Gastrocnemius medialis (tissue), 4 donors: ENCODE measurements at places on chromosomes 2 and 18. TPM values are rescaled to one million over a fixed set of nuclear protein-coding genes. Genes with fewer than 3 reads are reported as not detected.
A peak's percentile ranks its signal among the peaks of the same experiment; 100 is the strongest.

DNA sequence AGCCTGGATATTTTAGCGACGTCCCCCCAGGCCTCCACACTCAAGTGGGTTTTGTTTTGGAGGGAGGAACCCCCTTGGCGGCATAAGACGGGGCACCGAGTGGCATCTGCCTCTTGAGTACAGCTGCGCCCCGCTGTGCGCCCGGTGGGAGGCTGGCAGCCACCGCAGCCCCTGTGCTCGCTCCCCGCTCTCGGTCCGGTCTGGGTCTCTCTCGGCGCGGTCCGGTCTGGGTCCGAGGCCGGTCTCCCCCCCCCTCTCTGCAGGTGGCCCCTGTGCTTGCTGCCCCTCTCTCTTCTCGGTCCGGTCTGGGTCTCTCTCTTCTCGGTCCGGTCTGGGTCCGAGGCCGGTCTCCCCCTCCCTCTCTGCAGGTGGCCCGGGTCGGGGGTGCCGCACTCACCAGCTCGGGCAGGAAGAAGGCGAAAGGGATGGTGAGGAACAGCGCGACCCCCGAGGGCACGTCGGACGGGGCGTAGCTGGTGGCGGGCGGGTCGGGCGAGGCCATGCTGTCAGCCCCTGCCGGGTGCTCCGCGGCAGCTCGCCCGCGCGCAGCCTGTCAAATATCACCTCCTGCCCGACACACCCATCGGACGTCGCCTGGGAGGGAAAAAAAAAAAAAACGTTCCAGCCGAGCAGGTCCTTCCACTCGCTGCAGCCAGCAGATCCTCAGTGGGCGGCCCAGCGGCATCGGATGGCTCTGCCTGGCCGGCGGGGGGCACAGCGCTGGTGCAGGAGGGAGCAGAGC is at the start of gene MALL:
Gene MALL (minus strand): TSS at position 532 of the 742 bp plus-strand sequence. CDS start 30 bp downstream, at position 502.
- no peak for DNase-seq
- peaks cover 12% of the 10 kb centered on the region for H3K4me1 ChIP-seq
- no peak within 1 kb of the TSS for H3K27ac ChIP-seq
- H3K4me3 ChIP-seq, result peak within 1 kb of the TSS; percentile 55

- H3K4me1 ChIP-seq, result no peaks in the 10 kb centered on the region
- H3K27me3 ChIP-seq, result no peaks in the 10 kb centered on the region
- no peak overlapping the region for H3K4me3 ChIP-seq
- no peak overlapping the region for H3K27ac ChIP-seq
These were observed 203.8 kb upstream of the CDH7 start for GRCh38 chr18:65547046-65547445.

DNA sequence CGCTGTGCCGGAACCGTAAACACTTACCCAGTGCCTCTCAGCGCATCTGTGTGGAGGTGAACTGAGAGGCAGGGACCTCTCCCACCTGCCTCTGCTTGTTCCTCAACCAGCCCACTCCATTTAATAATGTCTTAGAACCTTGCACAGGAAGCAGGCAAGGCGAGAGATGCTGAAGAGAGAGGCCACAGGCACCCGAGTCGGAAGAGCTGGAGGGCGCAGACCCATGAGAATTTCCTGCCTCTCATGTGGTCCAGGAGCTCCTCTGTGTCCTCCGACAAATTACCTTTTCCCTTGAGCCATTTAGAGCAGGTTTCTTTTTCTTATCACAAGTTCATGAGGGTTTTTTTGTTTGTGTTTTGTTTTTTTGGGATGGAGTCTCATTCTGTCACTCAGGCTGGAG is 4.9 kb upstream of the RFX8 start:
- DNase-seq, result no peak
- no peaks in the 10 kb centered on the region for H3K27me3 ChIP-seq
- H3K27ac ChIP-seq, result no peak overlapping the region
- H3K4me3 ChIP-seq, result no peak overlapping the region

DNA sequence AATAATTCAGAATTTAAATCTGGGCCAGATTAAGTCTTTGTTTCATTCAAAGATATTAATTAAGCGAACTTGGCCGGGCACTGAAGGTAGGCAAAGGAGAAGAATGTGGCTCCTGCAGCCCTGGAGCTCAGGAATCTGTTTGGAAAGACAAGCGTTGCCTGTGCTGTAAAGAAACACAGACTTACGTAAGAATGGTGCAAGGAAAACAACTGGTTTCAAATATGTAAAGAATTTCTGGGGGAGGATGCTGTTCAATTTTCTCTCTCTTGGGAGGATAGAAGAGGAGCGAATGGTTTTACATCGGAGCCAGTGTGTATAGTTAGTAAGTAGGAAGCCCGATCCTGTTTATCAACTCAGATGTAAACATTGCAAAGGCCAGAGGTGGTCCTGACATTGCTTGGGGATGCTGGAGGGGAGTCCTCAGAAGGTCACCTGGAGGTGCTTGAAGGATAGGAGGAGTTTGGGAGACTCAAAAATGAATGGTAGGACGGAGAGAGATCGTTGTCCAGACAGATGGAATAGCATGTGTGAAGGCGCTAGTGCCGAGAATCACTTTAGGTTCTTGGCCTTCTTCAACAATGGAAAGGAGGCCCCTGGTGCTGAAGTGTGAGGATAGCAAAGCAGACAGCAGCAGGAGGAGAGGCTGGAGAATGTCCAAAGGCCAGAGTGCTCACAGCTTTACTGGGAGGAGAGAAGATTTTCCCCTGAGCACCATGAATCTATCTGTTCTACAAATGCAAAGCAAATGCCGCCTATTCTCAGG is 456.1 kb downstream of the LPIN1 start:
- H3K27ac ChIP-seq, result no peak overlapping the region
- H3K27me3 ChIP-seq, result no peaks in the 10 kb centered on the region
- H3K4me1 ChIP-seq, result no peaks in the 10 kb centered on the region
- no peak for DNase-seq

GRCh38 chr2:223541546-223541945 is 60.6 kb downstream of the SCG2 start:
- H3K36me3 ChIP-seq, result no peaks in the 10 kb centered on the region
- no peak overlapping the region for H3K27ac ChIP-seq
- H3K27me3 ChIP-seq, result no peaks in the 10 kb centered on the region
- DNase-seq, result no peak
- peaks cover 12% of the 10 kb centered on the region for H3K4me1 ChIP-seq
- H3K4me3 ChIP-seq, result no peak overlapping the region

- peaks cover 3% of the 10 kb centered on the region for H3K27me3 ChIP-seq
- H3K4me1 ChIP-seq, result no peaks in the 10 kb centered on the region
- peak overlapping the region; percentile 53 for H3K4me3 ChIP-seq
- no peaks in the 10 kb centered on the region for H3K36me3 ChIP-seq
- peak; percentile 53 for DNase-seq
These were observed 64.0 kb upstream of the HNRNPA3 start for GRCh38 chr2:177148477-177149154.

GRCh38 chr2:108074946-108075345 is 88.6 kb downstream of the SLC5A7 start:
- no peaks in the 10 kb centered on the region for H3K27me3 ChIP-seq
- no peaks in the 10 kb centered on the region for H3K4me1 ChIP-seq
- no peak overlapping the region for H3K27ac ChIP-seq
- H3K4me3 ChIP-seq, result no peak overlapping the region

GRCh38 chr2:159553727-159554126 is 62.6 kb downstream of the BAZ2B start:
- no peaks in the 10 kb centered on the region for H3K27me3 ChIP-seq
- H3K36me3 ChIP-seq, result no peaks in the 10 kb centered on the region
- H3K4me3 ChIP-seq, result no peak overlapping the region
- DNase-seq, result no peak

DNA sequence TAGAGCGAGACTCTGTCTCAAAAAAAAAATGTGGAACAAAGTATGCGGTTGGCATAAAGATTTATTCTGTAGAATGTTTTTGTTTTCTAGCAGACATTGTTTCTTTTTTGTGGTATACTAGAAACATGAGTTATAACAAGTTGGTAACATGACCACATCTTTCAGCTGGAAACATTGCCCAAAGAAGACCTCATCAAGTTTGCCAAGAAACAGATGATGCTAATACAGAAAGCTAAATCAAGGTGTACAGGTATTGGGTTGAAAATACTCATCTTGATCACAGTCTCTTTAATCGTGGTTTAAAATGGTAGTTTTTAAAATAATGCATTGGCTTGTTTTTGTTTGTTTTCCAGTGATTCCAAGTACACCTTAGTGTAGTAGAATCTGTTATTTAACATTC is 1.9 kb downstream of the GCC2 start:
- H3K27me3 ChIP-seq, result no peaks in the 10 kb centered on the region
- DNase-seq, result no peak
- H3K4me1 ChIP-seq, result peaks cover 13% of the 10 kb centered on the region
- no peak overlapping the region for H3K4me3 ChIP-seq

- no peak overlapping the region for H3K27ac ChIP-seq
- H3K4me1 ChIP-seq, result no peaks in the 10 kb centered on the region
- H3K36me3 ChIP-seq, result no peaks in the 10 kb centered on the region
These were observed 543.6 kb downstream of the PLCL1 start for GRCh38 chr2:198347946-198348345.

DNA sequence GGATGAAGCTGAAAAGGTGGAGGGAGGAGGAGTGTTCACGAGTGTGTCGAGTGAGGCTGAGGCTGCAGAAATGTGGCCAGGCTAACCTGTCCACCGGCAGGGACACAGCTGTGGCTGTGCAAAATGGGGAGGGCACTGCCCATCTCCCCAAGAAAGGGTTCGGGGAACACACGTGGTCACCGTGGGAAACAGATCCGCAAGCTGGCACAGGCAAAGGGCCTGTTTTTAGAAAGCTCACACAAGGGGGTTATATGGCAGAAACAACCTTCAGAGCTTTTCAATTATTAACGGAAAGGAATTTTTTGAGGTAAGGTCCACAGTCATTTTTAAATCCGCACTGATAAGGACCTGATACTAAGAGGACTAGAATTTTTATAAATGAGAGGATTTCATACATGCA is 35.7 kb downstream of the SH3YL1 start:
- H3K27ac ChIP-seq, result no peak overlapping the region
- no peak for DNase-seq
- no peaks in the 10 kb centered on the region for H3K27me3 ChIP-seq
- peaks cover 58% of the 10 kb centered on the region for H3K36me3 ChIP-seq
- no peaks in the 10 kb centered on the region for H3K4me1 ChIP-seq
- no peak overlapping the region for H3K4me3 ChIP-seq

GRCh38 chr18:8046441-8046840 is 479.3 kb downstream of the PTPRM start:
- no peak overlapping the region for H3K4me3 ChIP-seq
- no peak for DNase-seq
- no peaks in the 10 kb centered on the region for H3K27me3 ChIP-seq
- peaks cover 4% of the 10 kb centered on the region for H3K4me1 ChIP-seq
- H3K36me3 ChIP-seq, result no peaks in the 10 kb centered on the region
- H3K27ac ChIP-seq, result no peak overlapping the region

GRCh38 chr2:3505771-3506170 is 13.6 kb downstream of the ADI1 start:
- H3K27ac ChIP-seq, result peak overlapping the region; percentile 51
- no peak overlapping the region for H3K4me3 ChIP-seq
- no peaks in the 10 kb centered on the region for H3K4me1 ChIP-seq
- DNase-seq, result no peak
- H3K27me3 ChIP-seq, result no peaks in the 10 kb centered on the region

GRCh38 chr2:109203246-109204011 is 74.4 kb downstream of the SH3RF3 start:
- no peaks in the 10 kb centered on the region for H3K36me3 ChIP-seq
- H3K4me3 ChIP-seq, result no peak overlapping the region
- no peak overlapping the region for H3K27ac ChIP-seq
- no peaks in the 10 kb centered on the region for H3K4me1 ChIP-seq
- DNase-seq, result no peak

DNA sequence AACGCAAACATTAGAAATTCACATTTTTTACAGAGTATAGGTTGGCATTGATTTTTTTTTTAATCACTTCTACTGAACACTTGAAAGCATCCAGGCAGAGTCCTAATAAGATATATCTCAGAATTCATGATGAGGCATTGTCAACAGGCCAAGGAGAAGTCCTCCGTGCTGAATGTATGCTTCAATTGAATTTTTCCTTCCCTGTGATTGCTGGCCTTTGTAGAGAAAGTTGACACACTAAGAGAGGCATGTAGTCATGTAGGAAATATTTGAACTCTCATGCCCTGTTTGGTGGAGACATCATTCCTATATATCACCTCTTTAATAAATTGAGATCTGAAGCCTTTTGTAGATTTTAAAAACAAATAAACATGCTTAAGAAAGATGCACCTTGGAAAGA is 844.9 kb downstream of the CPS1 start:
- no peaks in the 10 kb centered on the region for H3K27me3 ChIP-seq
- no peak for DNase-seq
- no peak overlapping the region for H3K4me3 ChIP-seq
- no peak overlapping the region for H3K27ac ChIP-seq

DNA sequence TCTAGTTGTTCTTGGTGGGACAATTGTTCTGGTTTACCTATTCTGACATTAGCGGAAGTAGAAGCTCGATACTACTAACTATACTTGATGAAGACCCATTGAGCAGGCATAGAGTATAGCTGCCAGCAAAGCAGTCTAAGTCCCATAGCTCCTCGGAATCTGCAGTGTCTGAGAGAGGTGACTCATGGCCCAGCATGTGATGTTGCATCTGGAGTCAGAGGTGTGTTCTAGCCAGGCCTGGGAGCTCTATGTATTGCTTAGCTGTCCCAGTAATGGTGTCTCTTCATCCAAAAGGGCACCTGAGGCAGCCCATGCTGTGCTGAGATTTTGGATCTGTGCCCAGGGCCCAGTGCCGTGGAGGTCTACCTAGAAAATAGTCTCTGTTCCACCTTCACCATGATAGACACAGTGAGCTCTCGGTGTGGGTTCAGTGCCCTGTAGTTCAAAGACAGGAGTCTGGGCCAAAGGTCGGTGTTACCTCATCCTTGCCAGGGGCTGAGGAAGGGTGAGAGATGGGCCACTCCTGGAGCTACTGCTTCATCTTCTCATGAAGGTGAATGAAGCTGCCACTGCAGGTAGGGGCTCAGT is 47.3 kb downstream of the MEX3C start:
- H3K27me3 ChIP-seq, result no peaks in the 10 kb centered on the region
- H3K4me1 ChIP-seq, result no peaks in the 10 kb centered on the region
- no peak overlapping the region for H3K27ac ChIP-seq
- no peak for DNase-seq

GRCh38 chr2:189171956-189172609 is 7.5 kb downstream of the COL5A2 start:
- DNase-seq, result no peak
- no peak overlapping the region for H3K4me3 ChIP-seq
- no peaks in the 10 kb centered on the region for H3K27me3 ChIP-seq
- peak overlapping the region; percentile 0 for H3K27ac ChIP-seq

The EFEMP1 gene
- total RNA-seq, result 23.9 TPM

The HJURP gene
- not detected for total RNA-seq

The SLC11A1 gene
- total RNA-seq, result 6.3 TPM

The FZD7 gene
- 6.2 TPM for total RNA-seq

The KCNK3 gene
- total RNA-seq, result 11.6 TPM

The IL36RN gene
- total RNA-seq, result not detected

The AQP12A gene
- not detected for total RNA-seq

The TMEM247 gene
- total RNA-seq, result not detected
